ENCODE measurements at places on chromosomes 12 and 14.

GRCh38 chr14:104315169-104315568 is 176.8 kb downstream of the KIF26A start:
- DNase-seq = no peak

DNA sequence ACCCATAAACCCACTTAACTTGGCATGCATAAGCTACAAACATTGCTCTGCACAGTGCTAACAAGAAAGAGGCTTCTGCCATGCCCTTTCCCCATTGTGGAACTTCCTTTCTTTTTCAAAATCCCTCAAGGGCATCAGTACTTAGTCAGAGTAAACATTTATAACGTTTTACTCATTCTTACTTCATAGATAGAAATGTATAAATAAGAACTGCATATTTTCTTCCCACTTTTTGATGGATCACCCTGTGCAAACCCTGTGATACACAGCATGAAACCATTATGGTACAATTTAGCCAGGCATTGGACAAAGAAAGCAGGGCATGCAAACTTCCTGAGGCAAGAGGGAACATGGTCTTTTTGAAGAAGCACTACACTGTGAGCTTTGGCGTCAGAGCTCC is 113.8 kb upstream of the FOXG1 start:
- no peak for DNase-seq

GRCh38 chr12:43812057-43812456 is 5.9 kb upstream of the TWF1 start:
- DNase-seq = no peak

- no peak for DNase-seq
Measured at GRCh38 chr12:114598111-114598510, 85.9 kb downstream of the TBX3 start.

DNA sequence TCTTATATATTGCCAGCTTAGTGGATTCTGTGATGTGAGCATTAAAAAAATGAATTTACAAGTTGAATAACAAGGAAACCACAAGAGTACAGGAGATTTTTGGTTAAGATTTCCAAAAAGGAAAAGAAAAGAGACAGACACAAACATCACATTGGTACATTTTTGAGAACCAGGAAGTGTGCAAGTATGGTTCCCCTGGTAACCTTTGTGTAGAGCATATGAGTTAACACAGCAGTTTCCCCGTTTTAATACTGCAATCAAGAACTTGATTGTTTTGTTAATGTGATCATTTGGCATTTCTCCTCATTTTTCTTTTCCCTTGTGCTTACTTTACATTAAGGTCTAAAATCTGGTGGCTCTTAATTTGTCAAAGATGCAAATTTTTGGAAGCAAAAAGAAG is 490.4 kb upstream of the ATP2B1 start:
- DNase-seq = no peak

DNA sequence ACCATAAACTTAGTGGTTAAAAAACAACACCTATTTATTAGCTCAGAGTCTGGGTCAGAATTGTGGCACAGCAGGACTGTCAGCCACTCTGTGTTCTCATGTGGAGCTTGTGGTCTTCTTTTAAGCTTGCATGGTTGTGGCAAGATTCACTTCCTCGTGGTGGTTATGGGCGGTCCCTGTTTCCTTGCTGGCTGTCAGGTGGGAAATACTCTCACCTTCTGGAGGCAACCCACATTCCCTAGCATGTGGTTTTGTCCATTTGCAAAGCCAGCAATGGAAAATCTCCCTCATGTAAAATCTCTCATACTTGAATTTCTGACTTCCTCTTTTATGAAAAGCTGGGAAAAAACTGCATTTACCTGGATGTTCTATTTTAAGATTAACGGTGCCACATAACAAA is 229.8 kb downstream of the ALX1 start:
- no peak for DNase-seq

GRCh38 chr14:105087963-105088811 is 23.0 kb upstream of the GPR132 start:
- DNase-seq = no peak

GRCh38 chr12:11830307-11830801 is 180.9 kb downstream of the ETV6 start:
- DNase-seq = no peak

GRCh38 chr14:64860039-64860438 is 19.7 kb downstream of the SPTB start:
- no peak for DNase-seq

GRCh38 chr12:99549651-99550050 is 97.9 kb upstream of the GARIN6 start:
- no peak for DNase-seq

DNA sequence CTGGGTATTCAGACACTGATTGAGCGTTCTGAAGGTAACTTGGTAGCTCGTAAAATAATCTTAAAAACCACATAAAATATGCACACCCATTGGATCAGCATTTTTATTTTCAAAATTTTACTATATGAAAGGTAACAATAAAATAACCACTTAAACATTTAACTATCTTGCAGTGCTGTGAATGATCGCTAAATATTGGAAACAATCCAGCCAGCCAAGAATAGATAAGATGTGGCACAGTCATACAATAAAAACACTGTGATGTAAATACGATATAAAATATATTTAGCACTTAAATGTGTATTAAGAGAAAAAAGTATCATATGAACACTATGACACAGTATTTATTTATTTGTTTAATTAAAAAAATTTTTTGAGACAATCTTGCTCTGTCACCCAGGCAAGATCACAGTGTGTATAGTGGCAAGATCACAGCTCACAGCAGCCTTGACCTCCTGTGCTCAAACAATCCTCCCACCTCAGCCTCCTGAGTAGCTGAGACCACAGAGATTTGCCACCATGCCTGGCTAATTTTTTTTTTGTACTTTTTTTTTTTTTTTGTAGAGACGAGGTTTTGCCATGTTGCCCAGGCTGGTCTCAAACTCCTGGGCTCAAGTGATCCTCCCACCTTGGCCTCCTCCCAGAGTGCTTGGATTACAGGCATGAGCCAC is 39.4 kb downstream of the SDR9C7 start:
- no peak for DNase-seq

- no peak for DNase-seq
Measured at GRCh38 chr14:59139324-59139723, 49.1 kb upstream of the DAAM1 start.

DNA sequence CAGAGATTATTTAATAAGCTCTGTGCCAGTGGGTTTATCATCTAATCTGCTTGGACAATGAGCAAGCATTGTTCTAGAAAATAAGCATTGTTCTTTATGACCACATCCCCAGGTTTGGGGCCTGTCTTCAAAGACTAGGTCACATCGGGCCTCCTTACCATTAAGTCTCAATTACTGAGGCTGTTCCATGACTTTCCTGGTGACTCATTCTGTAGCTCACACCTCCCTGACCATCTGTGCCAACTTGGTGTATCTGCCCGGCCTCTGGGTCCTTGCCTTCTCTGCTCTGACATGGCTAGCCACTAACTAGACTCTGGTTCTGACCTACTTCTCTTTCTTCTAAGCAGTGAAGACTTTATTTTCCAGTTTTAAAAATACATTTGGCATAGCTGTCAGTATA is 44.4 kb upstream of the PLEKHA5 start:
- no peak for DNase-seq

DNA sequence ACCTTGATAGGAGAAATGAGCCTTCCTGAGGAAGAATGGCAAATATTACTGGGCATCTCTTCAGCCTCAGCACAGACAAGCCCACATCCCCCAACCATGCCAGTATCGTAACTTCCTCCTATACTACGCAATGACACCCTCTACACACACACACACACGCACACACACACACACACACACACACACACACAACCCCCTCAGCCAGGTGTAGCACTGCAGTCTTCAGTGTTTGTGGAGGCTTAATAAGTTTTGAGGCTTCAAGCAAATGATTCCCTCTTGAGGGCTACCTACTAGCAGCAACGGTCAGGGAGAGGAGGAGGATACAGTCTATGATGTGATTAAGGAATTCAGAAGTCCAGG is 1.6 kb downstream of the DGKA start:
- peak; percentile 80 for DNase-seq

DNA sequence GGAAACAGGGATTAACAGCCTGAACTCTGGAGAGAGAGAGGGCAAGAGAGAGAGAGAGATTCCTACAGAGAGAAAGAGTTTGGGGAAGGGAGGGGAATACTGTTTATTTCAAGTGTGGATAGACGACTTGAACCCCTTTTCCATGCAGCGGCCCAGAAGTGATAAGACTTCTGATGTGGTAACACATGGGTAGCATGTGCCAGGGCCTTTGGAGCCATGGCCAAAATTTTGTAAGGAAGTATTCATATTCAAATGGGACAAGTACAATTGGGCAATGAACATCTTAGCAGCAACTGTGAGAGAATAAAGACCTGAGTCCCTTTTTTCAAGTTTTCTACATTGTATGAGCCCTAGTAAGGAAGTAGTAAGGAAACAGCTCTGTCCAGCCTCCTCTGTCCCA is 42.4 kb upstream of the CCDC196 start:
- DNase-seq = no peak

GRCh38 chr12:538731-539539 is 79.2 kb downstream of the B4GALNT3 start:
- DNase-seq = no peak

GRCh38 chr14:24695265-24696241 is 61.6 kb upstream of the GZMB start:
- DNase-seq = peak; percentile 39

DNA sequence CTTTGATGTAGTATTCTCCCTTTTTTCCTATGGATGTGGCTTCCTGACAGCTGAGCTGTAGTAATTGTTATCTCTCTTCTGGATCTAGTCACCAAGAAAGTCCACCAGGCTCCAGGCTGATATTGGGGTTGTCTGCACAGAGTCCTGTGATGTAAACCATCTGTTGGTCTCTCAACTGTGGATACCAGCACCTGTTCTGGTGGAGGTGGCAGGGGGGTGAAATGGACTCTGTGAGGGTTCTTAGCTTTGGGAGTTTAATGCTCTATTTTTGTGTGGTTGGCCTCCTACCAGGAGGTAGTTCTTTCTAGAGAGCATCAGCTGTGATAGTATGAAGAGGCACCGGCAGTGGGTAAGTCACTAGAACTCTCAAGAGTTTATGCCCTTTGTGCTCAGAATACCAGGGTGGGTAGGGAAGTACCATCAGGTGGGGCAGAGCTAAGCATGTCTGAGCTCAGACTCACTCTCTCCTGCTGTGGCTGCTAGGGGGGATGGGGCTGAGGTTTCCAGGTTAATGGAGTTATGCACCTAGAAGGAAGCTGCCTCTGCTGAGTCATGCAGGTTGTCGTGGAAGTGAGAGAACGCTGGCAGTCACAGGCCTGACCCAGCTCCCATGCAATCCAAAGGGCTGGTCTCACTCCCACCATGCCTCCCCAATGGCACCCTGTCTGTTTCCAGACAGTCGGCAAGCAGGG is 3.0 kb upstream of the TAS2R14 start:
- no peak for DNase-seq

DNA sequence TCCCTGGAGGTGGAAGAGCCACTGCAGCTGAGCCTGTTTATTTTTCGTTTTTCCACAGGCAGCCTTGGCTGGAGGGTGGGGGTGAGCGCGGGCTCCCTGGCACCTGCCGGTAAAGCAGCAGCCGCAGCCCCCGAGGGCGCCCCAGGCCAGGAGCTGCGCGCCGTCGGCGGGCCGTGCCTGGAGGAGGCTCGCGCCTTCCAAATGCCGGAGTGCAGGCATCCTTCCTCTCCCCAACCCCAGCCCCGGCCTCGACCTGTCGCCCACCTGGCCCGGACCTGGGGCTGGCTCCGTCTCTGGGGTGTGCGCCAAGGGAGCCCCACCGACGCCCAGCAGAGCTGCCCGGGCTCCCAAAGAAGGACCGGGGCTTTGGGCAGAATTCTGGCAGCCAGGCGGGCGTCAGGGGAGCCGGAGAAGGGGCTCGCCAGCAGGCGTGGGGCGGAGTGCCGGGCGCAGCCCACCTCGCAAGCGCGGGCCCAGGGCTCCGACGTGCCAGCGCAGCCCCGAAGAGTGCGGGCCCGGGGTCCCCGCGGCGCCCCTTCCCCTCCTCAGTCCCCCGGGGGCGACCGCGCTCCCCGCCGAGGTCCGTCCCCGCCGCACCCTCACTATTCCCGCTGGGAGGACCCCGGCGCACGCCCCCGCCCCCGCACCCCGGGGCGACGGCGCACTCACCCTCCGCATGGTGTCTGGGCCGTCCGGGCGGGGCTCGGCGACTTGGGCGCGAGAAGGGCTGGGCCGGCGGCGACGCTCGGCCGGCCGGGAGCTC is 130.3 kb downstream of the NDUFA12 start:
- DNase-seq = peak; percentile 28

DNA sequence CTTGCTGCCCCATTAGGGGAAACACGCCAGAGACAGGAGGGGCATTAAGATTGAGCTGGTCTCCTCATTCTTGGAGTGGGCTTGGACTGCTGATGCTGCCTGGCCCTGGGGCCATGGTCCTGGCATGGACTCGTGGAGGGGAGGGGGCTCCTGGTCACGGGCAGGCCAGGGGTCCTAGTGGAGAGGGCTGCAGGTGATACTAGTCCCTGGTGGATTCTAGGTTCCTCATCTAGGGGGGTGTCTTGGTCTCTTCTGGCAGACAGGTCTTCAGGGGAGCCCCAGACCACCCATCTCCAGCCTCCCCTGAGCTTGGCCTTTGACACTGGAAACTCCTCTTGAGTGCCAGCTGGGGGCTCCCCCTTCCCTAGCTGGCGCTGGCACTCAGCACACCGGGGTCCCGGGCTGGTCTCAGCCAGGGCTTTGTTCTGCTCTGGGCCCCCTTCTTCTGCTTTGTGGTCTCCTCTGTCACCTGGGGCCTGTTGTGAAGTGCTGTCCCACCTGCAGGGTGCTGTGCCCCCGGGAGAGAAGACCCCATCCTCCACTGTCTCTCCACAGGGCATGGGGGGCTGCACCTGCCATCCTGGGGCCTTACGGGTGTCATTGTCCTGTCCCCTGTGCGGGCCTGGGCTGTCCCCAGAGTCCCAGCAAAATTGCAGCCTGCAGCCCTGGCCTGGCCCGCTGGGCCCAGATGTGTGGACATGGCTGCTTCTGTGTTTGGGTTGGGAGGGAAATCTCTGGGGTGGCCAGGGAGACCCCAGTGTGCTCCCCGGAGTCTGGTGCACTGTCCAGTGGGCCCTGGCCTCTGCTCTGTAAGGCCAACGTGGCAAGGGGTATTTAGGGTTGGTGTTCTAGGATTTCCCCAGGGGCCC is 2.3 kb downstream of the KIF26A start:
- DNase-seq = no peak

DNA sequence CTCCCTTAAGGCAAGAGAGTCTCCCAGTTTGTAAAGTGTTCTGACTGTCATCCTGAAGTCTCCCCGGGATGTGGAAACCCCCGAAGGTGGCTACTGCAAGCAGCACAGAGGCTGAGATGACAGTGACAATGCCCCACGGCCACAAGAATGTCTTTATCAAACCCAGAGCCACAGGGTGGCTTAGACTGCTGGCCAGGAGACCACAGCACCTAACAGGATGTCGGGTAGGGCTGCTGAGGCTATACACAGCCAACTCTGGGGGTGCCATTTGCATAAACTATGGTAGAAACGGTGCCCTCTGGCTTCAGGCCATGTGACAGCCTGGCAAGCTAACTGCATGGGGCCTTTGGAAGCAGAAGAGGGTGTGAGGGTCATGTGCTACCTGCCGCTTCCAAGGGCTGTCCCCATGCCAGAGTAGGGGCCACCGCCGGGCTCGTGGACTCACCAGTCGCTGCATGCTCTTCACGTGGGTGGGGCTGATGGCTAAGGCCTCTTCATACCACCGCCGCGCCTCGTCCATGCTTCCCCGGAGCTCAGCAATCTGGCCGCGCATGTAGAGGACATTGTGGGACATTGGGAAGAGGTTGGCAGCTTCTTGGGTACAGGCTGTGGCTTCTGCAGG is 180.9 kb downstream of the CALM1 start:
- DNase-seq = no peak

GRCh38 chr12:110278255-110278536 is 2.9 kb upstream of the ATP2A2 start:
- DNase-seq = no peak

Data from OCI-LY7 (cell line).